ENCODE measurements at places on chromosomes 3 and 15. TPM values are rescaled to one million over a fixed set of nuclear protein-coding genes. Genes with fewer than 3 reads are reported as not detected.

GOLGA8J gene
- 0.38 TPM for total RNA-seq

PGBD4 gene
- total RNA-seq: 6.5 TPM

ANKRD63 gene
- total RNA-seq: not detected

LMCD1 gene
- not detected for total RNA-seq

CHST13 gene
- 0.21 TPM for total RNA-seq

SLC12A6 gene
- 121 TPM for total RNA-seq

TMEM202 gene
- total RNA-seq: not detected

GASK1A gene
- not detected for total RNA-seq

HDC gene
- 81.2 TPM for total RNA-seq

SH2D7 gene
- not detected for total RNA-seq

MYLK gene
- 0.35 TPM for total RNA-seq

UROC1 gene
- total RNA-seq: not detected

NLGN1 gene
- total RNA-seq: not detected

FSTL1 gene
- total RNA-seq: not detected

CPNE4 gene
- total RNA-seq: not detected
